SK-MEL-5 (cell line): ENCODE measurements at places on chromosomes 5 and 9.
A peak's percentile ranks its signal among the peaks of the same experiment; 100 is the strongest.

DNA sequence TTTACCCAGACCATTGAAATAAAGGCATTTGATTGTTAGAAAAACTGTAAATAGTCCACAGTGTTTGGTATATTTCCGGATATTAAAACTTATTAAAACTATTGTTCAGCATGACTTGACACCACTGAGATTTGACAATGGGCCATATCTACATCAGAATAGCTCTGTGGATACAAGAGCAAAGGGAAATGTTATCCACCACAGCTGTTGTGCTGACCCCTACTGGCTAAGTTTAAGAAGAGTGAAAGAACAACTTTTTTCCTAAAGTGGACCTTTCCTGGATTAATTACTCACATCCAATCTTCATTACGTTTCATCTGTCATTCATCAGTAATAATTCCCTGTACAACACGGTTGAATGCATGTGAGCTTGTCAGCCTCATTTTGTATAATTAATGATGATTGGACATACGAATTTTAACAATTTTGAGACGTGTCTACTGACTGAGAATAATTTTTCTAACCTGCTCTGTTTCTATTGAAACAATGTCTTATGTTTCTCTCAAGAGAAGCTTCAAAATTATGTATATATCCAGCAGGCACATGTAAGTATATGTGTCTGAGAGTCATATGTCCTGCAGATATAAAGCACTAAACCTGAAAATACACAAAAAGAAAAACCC lies 1952.6 kb downstream of the MAT2B start:
- peak; percentile 61 for DNase-seq

DNA sequence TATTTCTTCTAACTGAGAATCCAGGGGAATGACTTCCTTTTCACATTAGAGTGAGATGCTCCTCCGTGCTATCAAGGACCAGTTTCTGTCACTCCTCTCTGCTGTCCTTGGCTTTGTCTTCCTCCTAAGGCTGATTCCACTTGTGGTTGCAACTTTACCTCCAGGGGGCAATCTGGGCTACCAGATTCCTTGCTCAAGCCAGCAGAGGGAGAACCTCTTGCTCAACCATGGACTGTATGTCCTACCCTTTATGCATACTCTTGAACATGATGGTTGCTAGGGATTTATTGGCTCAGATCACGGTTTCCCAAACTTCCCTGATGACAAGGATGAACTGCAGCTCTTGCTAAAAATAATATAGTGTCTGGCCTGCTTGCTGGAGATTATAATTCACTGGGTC lies 24.0 kb downstream of the NNT start:
- DNase-seq = peak; percentile 96

DNA sequence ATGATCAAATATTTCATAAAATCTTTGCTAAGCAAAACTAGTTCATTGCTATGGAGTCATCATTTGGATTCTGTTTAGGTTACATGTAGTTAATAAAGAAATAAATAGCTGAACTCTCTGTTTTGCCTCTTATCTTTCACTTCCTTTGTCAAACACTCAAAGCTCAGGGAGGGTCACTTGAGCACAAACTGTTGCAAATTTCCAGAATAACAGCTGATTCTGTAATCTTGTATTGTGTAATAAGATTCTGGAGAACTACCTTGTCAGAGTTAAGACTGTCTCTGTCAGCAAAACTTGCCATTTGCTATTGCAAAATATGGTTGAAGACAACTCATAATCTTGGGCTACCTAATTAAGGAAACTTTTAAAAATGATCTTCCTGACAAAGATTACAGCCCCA lies 182.0 kb upstream of the MOCS2 start:
- DNase-seq = no peak

DNA sequence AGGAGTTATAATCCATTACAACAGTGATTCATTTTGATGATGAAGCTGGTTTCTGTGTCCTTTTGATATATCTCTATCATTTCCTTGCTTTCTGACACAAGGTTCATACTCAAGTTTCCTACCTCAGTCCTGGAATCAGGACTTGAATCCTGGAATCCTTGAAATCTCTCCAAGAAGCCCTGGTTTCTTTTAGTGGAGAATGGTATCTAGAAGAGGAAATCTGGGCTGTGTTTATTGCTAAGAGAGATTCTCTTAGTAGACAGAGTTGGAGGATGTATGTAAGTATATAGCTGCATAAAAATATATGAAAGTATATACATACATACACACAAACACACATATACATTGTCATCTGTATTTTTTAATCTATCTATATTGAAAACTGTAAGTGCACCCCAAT lies 114.4 kb downstream of the GCNT1 start:
- DNase-seq = no peak

DNA sequence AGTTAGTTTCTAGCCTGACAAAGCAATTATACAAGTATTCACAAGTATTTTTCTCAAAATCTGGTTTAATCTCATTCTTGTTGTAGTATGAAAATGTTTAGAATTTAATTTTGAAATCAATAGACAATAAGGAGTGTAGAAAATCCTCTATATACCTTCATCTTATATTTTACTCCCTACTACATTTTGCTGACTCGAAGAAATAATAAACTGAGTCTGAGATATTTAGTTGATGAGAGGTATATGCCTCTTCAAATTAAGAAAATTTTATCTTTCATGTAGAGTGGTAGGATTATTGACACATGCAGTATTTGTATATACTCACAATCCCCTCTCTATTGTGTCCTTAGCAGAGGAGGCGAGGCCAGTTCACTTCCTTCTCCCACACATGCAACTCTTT lies 477.7 kb downstream of the MAN2A1 start:
- DNase-seq = no peak

- DNase-seq = no peak
These were observed 92.5 kb downstream of the ELAVL2 start for GRCh38 chr9:23733495-23734078.

DNA sequence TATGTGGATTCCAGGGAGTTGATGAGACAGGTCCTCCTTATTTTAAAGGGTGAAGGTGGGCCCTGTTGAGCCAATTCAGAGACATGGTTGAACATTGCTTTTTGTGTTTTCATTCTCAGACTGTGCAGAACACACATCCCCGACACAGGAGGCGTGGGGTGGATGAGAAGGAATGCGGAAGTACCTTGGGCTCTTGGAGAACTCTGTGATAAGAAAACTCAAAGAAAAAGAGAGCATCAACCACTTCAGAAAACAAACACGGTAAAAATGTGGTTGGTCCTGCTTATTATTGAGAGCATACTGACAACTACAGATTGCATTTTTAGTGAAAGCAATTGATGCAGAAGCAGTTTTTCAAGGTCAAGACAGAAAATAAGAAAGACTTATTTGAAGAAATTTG lies 659.8 kb downstream of the IRX1 start:
- DNase-seq = no peak

DNA sequence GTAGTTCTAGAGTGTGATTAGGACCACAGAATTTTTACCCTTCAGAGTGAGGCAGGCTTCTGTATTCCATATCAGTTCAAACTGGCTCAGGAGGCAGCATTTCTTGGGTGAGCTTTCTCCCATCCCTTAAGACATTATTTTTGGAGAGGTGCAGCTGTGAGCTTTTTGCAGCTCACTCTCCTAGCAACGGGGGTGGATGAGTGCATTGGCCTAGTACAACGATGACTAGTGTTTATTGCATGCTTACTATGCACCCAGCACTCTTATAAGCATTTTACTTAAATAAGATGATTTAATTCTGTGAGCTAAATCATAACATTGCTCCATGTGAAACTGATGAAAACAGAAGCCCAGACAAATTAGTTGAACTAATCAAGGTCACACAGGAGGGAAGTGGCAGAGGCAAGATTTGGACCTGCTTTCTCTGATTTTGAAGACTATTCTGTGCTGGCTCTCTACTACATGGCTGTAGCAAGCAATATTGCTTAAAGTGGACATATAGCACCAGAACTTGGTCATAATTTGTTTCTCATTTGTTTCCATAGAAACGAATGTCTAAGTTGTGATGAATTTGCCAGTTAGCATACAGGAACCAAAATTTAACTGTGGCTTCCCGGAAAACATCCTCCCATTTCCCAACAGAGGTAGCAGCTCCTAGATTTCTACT lies 372.1 kb upstream of the RIOK2 start:
- DNase-seq = no peak
